ENCODE measurements at places on chromosomes 3 and 15. TPM values are rescaled to one million over a fixed set of nuclear protein-coding genes. Genes with fewer than 3 reads are reported as not detected.
A peak's percentile ranks its signal among the peaks of the same experiment; 100 is the strongest.

Gene WNT7A
- polyA plus RNA-seq: 0.22 TPM

Gene WDR76
- polyA plus RNA-seq: 3.0 TPM

Gene SOX14
- not detected for polyA plus RNA-seq

Gene HHATL
- not detected for polyA plus RNA-seq

DNA sequence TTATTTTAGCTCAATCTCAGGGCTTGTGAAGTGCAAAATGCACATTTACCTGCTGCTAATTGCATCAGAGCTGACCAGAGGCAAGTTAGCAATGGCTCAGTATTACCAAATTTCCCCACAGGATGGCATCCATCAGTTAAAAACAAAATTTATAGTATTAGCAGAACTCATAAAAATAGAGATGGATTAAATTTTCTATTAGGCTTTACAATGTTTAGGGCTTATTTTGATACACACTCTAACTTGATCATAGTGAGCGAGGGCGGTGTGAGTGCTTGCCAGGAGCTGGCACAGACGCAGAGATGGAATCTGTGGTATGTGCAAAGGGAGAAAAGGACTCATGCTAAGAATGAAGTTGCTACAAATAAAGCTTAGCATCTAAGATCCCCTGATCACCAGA, 241.0 kb downstream of the NSUN3 start:
- H3K36me3 ChIP-seq: no peaks in the 10 kb centered on the region
- DNase-seq: no peak
- no peak overlapping the region for H3K4me3 ChIP-seq
- H3K27ac ChIP-seq: no peak overlapping the region
- H3K27me3 ChIP-seq: no peaks in the 10 kb centered on the region

DNA sequence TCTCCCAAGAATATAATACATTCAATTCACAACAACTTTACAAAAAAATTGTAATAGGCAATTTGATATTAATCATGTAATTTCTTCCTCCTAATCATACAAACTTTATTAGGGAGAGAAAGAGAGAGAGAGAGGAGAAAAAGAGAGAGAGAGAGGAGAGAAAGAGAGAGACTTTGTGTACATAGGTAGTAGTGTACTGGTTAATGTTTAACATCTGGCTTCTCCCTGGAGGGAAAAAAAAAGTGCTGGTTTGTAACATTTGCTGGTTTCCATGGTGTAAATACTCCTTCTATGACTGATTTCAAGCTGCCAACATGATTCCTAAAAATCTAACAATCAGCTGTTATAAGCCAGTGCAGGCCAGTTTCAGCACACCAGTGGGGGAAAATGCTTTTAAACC, 98.0 kb upstream of the ARHGEF26 start:
- no peaks in the 10 kb centered on the region for H3K36me3 ChIP-seq
- H3K27me3 ChIP-seq: no peaks in the 10 kb centered on the region
- H3K4me3 ChIP-seq: no peak overlapping the region
- DNase-seq: no peak
- no peaks in the 10 kb centered on the region for H3K4me1 ChIP-seq
- H3K27ac ChIP-seq: no peak overlapping the region

- DNase-seq: no peak
- no peaks in the 10 kb centered on the region for H3K36me3 ChIP-seq
- no peak overlapping the region for H3K4me3 ChIP-seq
- H3K4me1 ChIP-seq: no peaks in the 10 kb centered on the region
- no peaks in the 10 kb centered on the region for H3K27me3 ChIP-seq
- no peak overlapping the region for H3K27ac ChIP-seq
Observed at GRCh38 chr3:185701611-185702261, 115.6 kb downstream of the SENP2 start.

- no peak for DNase-seq
- no peaks in the 10 kb centered on the region for H3K36me3 ChIP-seq
- no peak overlapping the region for H3K4me3 ChIP-seq
- no peaks in the 10 kb centered on the region for H3K27me3 ChIP-seq
- no peak overlapping the region for H3K27ac ChIP-seq
- no peaks in the 10 kb centered on the region for H3K4me1 ChIP-seq
Observed at GRCh38 chr3:121529308-121529707, 16.5 kb downstream of the POLQ start.

DNA sequence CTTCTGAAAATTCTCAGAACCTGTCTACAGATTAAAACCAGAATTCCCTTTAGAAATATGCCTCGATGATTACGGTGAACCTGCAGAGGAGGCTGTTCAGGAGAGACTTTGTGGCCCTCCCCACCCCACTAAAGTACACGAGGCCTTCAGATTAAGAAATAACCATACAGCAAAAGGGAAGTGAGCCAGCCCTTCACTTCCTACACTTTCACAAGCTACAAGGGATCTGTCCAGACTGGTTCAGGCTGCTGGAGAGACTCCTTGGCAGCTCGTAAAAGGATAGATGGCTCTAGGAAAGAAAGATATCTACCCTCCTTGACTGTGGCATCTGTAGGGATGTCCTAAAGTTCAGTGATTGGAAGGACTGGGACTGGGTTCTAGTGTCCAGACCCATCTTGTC, 102.6 kb downstream of the ALDH1A2 start:
- no peak overlapping the region for H3K4me3 ChIP-seq
- no peak for DNase-seq
- H3K4me1 ChIP-seq: no peaks in the 10 kb centered on the region
- no peaks in the 10 kb centered on the region for H3K36me3 ChIP-seq
- no peaks in the 10 kb centered on the region for H3K27me3 ChIP-seq

DNA sequence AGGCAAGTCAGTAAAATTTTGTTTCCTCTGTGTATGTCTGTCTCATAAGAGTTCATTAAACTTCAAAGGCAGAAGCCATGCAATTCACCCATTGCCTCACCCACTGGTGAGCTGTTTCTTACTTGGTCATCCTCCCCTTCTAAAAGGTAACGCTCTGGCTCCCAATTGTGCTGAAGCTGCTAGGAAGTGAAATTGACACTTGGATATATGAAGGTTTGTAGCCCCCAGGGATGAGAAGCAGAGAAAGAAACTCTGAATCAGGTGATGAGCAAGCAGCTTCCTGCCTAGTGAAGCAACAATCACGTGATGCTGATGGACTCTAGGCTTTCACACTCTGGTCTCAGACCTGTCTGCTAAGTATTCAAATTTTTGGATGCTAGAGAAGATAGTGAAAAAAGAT, 70.7 kb downstream of the CD200R1L start:
- no peak overlapping the region for H3K27ac ChIP-seq
- DNase-seq: peak; percentile 56
- no peaks in the 10 kb centered on the region for H3K36me3 ChIP-seq
- no peaks in the 10 kb centered on the region for H3K27me3 ChIP-seq

All from B cell (primary cell).